ENCODE measurements at places on chromosomes 6 and 20.

GRCh38 chr6:127868338-127868737 lies 32.5 kb downstream of the THEMIS start:
- DNase-seq, result no peak

DNA sequence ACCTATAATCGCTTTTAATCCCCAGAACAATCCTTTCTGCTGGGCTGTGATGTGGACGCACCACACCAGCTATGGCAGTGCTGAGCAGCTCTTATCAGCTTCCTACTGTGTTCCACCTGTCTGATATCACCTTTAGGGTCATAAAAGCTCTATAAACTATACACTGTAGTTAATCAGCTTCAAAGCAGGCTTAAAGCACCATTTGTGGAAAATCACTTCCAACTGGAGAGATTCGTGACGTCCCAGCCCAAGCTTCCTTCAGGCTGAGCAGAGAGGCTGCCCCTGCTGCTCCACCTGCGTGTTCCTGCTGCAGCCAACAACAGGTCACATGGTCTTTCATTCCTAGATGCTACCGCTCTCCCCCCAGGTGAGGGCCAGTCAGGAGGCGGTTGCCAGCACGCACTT lies 156.5 kb downstream of the SMOC2 start:
- DNase-seq, result no peak

DNA sequence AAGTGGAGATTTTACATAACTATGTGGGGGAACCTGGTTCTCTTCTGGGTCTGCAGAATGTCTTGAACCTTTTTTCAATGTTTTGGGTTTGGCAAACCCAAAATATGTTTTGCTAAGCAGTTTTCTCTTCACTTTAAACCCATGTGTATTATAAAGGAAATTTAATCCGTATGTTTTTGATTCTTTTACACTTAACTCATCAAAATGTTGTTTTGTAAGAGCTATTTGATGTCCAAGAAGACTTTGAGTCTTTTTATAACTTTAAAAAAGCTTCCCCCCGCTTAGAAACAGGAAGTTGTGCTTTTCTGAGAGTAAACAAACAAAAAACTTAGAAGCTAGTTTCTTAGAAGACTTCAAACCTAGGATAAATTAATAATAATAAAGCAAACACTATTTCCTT lies 81.9 kb upstream of the CEP162 start:
- no peak for DNase-seq

DNA sequence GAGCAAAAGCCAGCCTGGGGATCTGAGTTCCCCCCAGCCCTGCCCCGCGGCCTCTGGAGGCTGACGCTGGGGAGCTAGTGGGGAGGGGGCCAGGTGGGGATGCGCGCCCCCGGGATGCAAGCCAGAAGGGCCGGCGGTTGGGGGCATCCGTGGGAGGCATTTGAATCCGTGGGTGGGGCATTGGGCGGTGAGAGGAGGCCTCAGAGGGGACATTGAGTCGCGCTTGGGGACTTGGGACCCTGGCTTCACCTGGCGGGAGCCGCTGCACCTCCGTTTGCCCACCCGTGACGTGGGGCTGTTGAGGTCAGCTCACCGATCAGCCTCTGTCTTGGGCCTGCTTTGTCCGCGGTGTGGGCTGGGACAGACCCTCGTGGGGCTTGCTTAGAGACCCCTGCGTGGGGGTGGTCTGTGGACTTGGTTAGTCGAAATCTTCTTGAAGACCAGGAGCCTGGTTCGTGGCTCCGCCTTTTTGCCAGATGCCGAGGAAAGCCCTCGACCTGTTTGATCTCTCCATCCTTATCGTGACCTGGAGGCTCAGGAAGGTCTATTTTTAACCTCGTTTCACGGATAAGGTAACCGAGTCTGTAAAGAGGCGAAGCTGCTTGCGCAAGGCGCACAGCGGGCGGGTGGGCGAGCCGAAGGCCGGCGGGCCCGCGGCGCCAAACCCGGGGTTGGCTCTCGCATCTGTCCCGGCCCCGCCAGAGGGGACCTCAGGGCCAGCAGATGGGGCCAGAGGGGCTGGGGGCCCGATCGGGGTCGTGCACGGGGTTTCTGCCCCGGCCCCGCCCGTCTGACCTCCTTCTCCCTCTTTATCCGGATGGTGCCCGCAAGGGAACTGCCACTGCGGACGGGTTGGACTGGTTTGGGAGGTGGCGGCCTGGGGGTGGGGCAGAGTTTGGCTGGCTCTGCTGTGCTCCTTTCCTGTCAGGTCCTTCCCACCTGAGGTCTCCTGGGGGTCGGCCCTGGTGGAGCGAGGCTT lies 8.3 kb downstream of the FAM110A start:
- DNase-seq, result peak; percentile 45

- DNase-seq, result no peak
Observed at GRCh38 chr20:7214081-7214740, 446.7 kb downstream of the BMP2 start.

GRCh38 chr6:20402342-20403069 lies 827 bp downstream of the E2F3 start:
- peak; percentile 95 for DNase-seq

- DNase-seq, result no peak
Observed at GRCh38 chr6:3739311-3739897, 12.1 kb downstream of the PXDC1 start.

- no peak for DNase-seq
Observed at GRCh38 chr6:150037526-150038201, 12.3 kb upstream of the RAET1L start.

DNA sequence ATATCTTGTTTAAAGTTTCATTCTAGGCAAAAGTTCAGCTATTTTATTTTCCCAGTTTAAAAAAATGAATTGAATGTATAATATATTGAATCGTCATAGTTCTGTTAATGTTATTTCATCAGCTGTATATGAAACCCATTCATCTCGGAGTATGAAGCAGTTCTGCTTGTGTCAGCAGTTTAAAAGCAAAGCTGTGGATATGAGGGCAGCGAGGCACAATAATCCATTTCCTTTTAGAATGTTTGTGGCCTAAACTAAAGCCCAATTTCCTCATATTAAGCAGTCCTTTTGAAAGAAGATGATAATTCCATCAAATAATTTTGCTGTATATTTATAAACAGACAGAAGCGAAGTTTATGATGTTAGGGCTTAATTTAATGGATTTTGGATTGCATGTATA lies 300.1 kb downstream of the SAMD5 start:
- no peak for DNase-seq

- DNase-seq, result peak; percentile 33
Observed at GRCh38 chr20:1824181-1824580, 71.0 kb upstream of the SIRPA start.

GRCh38 chr6:105609375-105609991 lies 206.6 kb upstream of the PREP start:
- peak; percentile 7 for DNase-seq

- DNase-seq, result no peak
Observed at GRCh38 chr20:60454491-60454890, 496.3 kb downstream of the CDH26 start.

GRCh38 chr20:36506253-36506652 lies 35.1 kb upstream of the MYL9 start:
- DNase-seq, result peak; percentile 63

Data from hematopoietic multipotent progenitor cell treated with erythropoietin and hydrocortisone succinate and interleukin-3 and kit ligand, for 4 days (in vitro differentiated cells).